Mucosa of descending colon (tissue), 3 donors: ENCODE measurements at places on chromosomes 5 and 9. TPM values are rescaled to one million over a fixed set of nuclear protein-coding genes. Genes with fewer than 3 reads are reported as not detected.

Gene NAIP
- total RNA-seq = 17.3 TPM

Gene C1QTNF2
- total RNA-seq = 1.5 TPM

Gene QRFP
- not detected for total RNA-seq

Gene DRD1
- 0.09 TPM for total RNA-seq

Gene FGF1
- total RNA-seq = 0.35 TPM
